Stimulated activated CD4-positive, alpha-beta T cell treated with anti-CD3 and anti-CD28 coated beads, Interleukin-4, amount 100 ng/mL, for 48 hours (primary cell): ENCODE measurements at places on chromosomes 6 and 20.

DNA sequence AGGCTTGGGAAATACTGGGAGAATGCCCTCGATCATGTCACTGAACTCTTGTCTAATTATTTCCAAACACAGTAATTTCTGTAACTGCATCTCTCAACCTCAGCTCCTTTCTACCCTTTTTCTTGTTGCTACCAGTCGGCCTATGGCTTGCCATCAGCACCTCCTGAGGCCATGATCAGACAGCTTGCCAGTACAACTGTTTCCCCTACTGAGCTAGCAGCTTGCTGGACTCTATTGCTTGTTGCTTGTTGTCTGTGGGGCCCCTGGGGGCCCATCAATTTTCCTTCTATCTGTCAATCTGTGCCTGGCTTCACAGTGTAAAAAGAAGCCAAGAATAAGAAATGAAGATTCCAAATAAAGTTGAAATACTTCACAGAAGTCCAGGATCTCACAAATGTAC is 123.9 kb downstream of the OPN5 start:
- no peak for DNase-seq

DNA sequence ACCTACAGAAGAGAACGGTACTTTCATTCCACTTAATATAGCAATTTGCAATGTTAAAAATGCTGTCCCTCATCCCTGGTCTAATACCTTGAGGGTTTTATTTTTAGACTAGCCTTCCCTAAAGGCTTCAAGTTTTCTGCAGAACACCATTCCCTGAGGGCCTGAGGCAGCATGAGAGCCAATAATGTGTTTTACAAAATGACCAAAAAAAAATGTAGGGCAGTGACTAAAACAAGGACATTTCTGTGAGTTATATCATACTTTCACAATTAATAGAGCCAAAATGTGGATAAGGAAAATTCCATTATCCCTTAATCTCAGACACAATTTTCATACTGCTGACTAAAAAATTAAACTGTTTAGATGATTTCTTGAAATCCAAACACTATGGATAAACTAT is 22.7 kb downstream of the GPR63 start:
- no peak for DNase-seq

- DNase-seq = no peak
These were observed 105.2 kb upstream of the CARMIL1 start for GRCh38 chr6:25173951-25174474.

DNA sequence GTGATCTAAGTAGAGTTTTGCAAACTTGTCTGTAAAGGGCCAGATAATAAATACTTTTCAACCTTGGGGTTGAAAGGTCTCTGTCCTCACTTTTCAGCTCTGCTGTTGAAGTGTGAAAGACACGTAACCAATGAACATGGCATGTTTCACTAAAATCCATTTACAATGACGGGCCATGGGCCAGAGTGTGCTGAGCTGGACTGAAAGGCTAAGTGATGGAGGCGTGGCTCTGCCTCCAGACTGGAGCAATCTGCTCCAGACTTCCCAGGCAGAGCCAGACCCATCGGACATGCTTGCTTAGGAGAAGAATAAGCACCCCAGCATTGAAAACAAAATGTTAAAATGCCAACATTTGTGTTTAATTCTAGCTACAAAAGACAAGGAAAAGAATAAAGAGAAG is 41.4 kb downstream of the SCAND1 start:
- DNase-seq = no peak

DNA sequence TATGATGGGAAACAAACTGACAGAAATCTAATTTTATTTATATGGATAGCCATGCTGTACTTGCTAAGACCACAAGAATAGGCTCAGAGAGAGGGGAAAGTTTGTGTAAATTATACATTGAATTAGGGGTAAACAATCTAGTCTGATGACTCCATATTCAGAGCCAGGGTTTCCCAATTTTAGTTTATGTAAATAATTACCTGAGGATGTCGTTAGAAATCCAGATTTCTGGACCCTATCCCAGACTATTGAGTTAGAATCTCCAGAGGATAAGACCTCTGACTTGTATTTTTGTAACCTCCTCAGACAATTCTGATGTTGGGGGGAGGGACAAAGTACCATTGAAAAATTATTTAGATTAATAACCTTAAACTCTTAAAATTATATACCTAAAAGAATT is 18.3 kb downstream of the ACSS2 start:
- DNase-seq = no peak

- no peak for DNase-seq
These were observed 31.8 kb downstream of the CTCFL start for GRCh38 chr20:57493091-57493615.

GRCh38 chr6:125380474-125380873 is 78.7 kb upstream of the HDDC2 start:
- no peak for DNase-seq
